A673 (cell line): ENCODE measurements at places on chromosomes 6 and 20. TPM values are rescaled to one million over a fixed set of nuclear protein-coding genes. Genes with fewer than 3 reads are reported as not detected.

VSX1 gene
- not detected in 2 replicates for total RNA-seq

C6orf132 gene
- 0.04 and 0.15 TPM in 2 replicates for total RNA-seq

DEFB132 gene
- total RNA-seq = not detected in 2 replicates

DACT2 gene
- total RNA-seq = 14.5 and 18.7 TPM in 2 replicates

ZNF165 gene
- 0.58 and 0.85 TPM in 2 replicates for total RNA-seq

MTRF1L gene
- total RNA-seq = 25.2 and 30.9 TPM in 2 replicates

GGTLC1 gene
- not detected in 2 replicates for total RNA-seq

FAM184A gene
- total RNA-seq = 0.97 and 2.1 TPM in 2 replicates

SNPH gene
- 0.43 and 0.81 TPM in 2 replicates for total RNA-seq

TFAP2A gene
- total RNA-seq = 19.1 and 19.3 TPM in 2 replicates

MAFB gene
- 44.3 and 57.0 TPM in 2 replicates for total RNA-seq

LIME1 gene
- total RNA-seq = 15.1 and 16.3 TPM in 2 replicates

DEFB124 gene
- not detected in 2 replicates for total RNA-seq

RNF39 gene
- not detected in 2 replicates for total RNA-seq

OPRM1 gene
- total RNA-seq = not detected in 2 replicates

ERVFRD-1 gene
- 0.09 and 0.11 TPM in 2 replicates for total RNA-seq

WFDC12 gene
- total RNA-seq = not detected in 2 replicates

VNN1 gene
- not detected in 2 replicates for total RNA-seq

ETV7 gene
- total RNA-seq = 0.33 and 0.58 TPM in 2 replicates

SLC52A3 gene
- not detected in 2 replicates for total RNA-seq

ADNP gene
- total RNA-seq = 104 and 108 TPM in 2 replicates

CTCFL gene
- total RNA-seq = 0.90 and 1.6 TPM in 2 replicates

CYP21A2 gene
- 0.15 TPM in 1 of 2 replicates, not detected in the other for total RNA-seq

PRL gene
- total RNA-seq = 0.24 TPM in 1 of 2 replicates, not detected in the other

SMIM28 gene
- total RNA-seq = not detected in 2 replicates

NOL7 gene
- total RNA-seq = 95.9 and 102 TPM in 2 replicates

C20orf202 gene
- not detected in 2 replicates for total RNA-seq

OLIG3 gene
- total RNA-seq = not detected in 2 replicates

SLC26A8 gene
- not detected in 2 replicates for total RNA-seq

SCUBE3 gene
- total RNA-seq = 0.04 TPM in 1 of 2 replicates, not detected in the other

DLK2 gene
- total RNA-seq = 0.37 and 0.67 TPM in 2 replicates

PRDM13 gene
- total RNA-seq = 0.58 and 1.2 TPM in 2 replicates

SIGLEC1 gene
- not detected in 2 replicates for total RNA-seq

HLA-DRA gene
- not detected in 2 replicates for total RNA-seq

TCF21 gene
- not detected in 2 replicates for total RNA-seq

FOXA2 gene
- total RNA-seq = not detected in 2 replicates

BIRC7 gene
- not detected in 2 replicates for total RNA-seq
